ENCODE measurements at places on chromosomes 7 and 10.

DNA sequence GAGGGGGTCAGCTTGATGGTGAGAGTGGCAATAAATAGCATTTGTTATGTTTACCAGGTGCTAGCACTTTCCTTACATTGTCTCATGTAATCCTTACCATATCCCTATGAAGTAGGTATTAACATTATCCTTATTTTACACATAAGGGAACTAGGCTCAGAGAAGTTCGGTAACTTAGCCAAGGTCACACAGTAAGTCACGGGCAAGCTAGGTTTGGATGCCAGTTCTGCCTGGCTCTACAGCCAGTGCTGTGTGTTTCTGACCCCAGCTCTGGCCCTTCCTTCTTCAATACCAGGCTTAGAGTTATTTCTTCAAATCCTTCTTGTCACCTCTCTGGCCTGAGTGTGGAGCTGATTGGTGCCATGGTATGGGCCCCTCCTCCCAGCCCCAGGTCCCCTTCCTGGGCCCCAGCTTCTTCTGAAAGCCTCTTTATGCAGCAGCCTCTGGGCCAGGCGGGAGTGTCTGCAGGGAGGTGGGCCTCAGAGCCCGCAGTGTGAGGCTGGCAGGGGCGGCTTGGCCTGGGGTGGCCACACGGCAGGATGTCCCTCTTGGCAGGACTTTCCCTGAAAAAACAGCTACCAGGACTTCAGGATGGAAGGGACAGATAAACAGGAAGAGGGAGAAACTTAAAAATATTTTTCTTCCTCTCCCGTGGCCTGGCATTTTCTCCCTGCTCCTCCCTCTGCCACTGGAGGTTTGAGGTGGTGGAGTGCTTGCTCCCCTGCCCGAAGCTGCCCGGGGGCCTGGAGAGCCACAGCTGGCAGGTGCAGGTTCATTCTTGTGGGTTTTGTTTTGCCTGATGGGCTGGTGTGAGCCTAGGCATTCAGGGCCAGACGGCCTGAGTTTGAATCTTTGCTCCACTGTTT, 20.6 kb downstream of the PALD1 start:
- no peak for DNase-seq

GRCh38 chr7:28808796-28809533, 149.2 kb downstream of the TRIL start:
- DNase-seq: no peak

GRCh38 chr10:680146-680545, 9.3 kb downstream of the DIP2C start:
- DNase-seq: no peak

- DNase-seq: no peak
Measured at GRCh38 chr7:45242698-45243097, 85.1 kb downstream of the RAMP3 start.

DNA sequence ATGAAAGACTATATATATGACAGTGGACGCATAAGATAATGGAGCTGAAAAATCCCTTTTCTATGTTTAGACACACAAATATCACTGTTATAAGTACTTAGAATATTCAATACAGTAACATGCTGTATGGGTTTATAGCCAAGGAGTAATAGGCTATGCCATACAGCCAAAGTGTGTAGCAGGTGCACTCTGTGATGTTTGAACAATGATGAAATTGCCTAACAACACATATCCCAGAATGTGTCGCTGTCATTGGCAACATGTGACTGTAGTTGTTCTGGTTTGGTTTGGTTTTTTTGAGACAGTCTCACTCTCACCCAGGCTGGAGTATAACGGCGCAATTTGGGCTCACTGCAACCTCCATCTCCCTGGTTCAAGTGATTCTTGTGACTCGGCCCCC, 26.1 kb downstream of the NOM1 start:
- no peak for DNase-seq

- no peak for DNase-seq
Measured at GRCh38 chr7:100127866-100128636, 1.3 kb downstream of the MBLAC1 start.

- DNase-seq: no peak
Measured at GRCh38 chr10:63760708-63761047, 239.5 kb downstream of the REEP3 start.

- no peak for DNase-seq
Measured at GRCh38 chr10:119817991-119818888, 54.4 kb downstream of the MCMBP start.

DNA sequence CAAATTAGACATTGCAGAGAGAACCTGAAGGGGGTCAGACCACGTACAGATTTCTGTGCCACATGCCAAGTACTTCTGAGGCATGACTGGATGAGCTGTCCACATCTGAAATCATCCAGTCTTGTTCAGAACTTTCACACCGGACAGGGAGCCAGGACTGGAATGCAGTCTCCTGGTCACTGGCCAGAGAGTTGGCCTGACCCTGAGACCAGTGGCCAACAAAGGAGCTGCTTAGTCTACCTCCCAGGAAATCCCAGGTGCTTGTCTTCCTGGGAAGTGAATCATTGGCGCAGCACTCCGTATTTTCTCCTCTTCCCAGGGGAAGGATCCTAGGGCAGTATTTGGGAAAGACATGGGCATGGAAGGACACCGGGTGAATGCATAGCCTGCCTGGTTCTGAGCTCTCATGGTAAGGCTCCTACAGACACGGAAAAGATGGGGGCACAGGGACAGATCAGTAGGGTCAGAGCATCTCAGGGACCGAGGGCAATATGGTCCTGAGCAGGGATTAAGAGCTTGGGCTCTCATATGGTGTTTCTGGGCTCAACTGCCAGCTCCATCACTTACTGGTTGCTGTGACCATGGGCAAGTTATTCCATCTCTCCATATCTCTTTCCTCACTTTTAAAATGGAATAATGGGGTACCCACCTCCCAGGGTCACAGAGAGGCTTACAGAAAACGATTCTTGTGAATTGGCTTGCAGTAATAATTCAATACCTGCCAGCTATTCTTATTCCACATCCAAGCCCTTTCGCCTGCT, 1.3 kb upstream of the SCD start:
- no peak for DNase-seq

- DNase-seq: no peak
Measured at GRCh38 chr10:46073564-46073963, 27.5 kb upstream of the MSMB start.
